Anterior cingulate cortex (tissue), 58 donors: ENCODE measurements at places on chromosomes 4 and X.

DNA sequence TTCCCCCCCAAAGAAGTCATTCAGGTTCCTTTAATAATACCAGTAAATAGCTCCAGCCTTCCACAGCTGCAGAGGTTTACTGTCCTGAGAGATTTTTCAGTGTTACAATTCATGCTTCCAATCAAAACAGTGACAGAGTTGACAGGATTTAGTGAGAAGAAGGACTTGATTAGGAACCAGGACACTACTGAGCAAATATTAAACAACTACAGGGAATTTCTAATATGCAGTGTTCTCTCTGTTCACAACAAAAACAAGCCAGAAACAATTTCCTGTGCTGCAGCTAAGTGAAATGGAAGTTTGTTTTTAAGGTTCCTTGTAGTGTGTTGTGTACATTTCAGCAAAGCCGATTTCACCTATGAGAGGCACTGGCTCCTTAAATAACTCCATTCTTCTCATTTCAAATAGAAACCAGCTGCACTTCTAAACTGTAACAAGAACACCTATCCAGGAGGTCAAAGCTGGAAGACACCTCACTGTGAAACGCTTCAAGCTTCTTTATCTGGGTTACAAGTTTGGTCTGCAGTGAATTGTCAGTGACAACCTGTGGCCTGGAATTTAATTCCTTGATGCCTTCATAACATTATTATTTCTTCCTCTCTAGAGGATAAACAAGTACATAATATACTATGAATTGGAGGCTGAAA, 149.3 kb downstream of the RASL11B start:
- no peak for DNase-seq

- no peak for DNase-seq
Measured at GRCh38 chr4:41745292-41746024, 3.1 kb downstream of the PHOX2B start.

DNA sequence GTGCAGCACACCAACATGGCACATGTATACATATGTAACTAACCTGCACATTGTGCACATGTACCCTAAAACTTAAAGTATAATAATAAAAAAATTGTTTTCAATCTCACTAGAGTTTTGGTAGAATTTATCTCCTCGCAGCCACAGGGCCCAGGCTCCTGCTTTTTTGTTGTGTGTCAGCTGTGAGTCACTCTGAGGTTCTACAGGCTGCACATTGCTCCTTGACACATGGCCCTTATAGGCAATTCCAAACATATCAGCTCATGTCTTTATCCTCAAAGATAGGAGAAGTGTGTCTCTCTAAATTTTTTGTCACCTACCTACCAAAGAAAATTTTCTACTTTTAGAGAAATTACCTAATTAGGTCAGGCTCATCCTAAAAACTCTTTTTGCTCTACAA, 252.1 kb upstream of the ADGRL3 start:
- no peak for DNase-seq

DNA sequence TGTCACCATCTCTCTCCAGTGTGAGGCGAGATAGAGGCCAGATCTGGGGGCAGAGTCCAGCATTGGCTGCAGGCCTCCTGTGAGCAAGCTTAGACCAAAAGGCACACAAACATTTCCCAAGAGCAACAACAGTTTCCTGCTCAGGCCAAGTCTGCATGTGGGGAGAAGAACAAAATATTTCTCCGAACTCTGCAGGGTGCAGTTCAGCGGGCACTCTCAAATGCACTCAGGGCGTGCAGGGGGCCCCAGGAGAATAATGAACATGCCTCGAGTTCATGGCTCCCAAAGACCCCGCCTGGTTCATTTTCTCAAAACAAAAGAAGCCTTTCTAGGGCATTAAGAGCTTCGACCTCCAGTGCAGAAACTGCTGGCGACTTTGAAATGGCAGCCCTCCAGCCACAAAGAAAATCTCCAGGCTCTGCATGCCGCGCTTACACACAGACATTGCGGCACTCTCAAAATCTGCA, 57.8 kb upstream of the HELT start:
- DNase-seq, result no peak

DNA sequence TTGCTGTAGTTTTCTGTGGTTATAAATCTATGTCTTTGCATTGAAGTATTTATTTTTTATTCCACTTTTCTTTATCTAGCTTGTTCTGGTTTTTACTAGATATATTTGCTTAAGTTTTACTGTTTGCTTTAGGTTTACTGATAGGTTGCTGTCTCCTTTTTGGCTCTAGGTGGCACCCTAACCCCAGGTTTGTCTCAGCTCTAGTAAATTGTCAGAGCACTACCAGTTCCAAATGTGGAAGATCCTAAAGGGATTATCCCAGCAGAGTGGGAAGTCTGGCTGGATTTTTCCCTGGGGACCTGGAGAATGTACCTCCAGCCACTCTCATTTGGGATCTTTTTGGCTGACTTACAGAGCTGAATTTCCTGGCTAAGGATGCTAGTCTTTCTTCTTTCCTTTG, 106.1 kb downstream of the PBDC1 start:
- DNase-seq, result peak; percentile 0

- no peak for DNase-seq
Measured at GRCh38 chrX:71637253-71637618, 18.9 kb upstream of the CXCR3 start.

- DNase-seq, result no peak
Measured at GRCh38 chr4:94491322-94491721, 39.6 kb downstream of the PDLIM5 start.

DNA sequence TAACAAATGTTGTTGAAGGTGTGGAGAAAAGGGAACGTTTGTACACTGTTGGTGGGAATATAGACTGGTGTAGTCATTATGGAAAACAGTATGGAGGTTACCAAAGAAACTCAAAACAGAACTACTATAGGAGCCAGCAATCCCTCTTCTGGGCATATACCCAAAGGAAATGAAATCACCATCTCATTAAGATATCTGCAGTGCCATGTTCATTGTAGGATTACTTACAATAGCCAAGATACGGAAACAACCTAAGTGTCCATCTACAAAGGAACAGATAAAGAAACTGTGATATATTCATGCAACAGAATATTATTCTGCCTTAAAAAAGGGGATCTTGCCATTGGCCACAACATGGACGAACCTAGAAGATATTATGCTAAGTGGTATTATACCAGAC, 22.2 kb downstream of the APBB2 start:
- no peak for DNase-seq

DNA sequence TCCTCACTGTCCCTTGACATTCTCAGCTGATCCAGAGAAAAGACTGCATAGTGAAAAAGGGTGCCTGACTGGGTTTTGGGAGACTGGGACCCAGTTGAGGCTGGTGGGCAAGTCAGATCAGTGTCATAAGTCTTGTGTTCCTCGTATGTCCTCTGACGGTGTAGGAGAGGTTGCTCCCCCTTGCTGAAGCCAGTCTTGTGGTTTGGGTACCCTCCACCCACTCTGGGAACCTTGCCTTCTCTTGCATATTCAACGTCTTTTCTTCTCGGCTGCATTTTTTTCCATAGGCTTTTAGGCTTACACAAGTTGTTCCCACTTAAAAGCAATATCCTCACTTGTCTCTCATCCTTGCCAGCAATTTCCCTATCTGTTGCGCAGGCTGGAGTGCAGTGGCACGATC, 211.9 kb downstream of the PTTG2 start:
- no peak for DNase-seq

- DNase-seq, result no peak
Measured at GRCh38 chrX:14043209-14043608, 13.5 kb upstream of the GEMIN8 start.

GRCh38 chr4:14259936-14260335, 632.4 kb upstream of the BOD1L1 start:
- DNase-seq, result no peak

- no peak for DNase-seq
Measured at GRCh38 chr4:89400287-89401035, 92.9 kb upstream of the GPRIN3 start.

DNA sequence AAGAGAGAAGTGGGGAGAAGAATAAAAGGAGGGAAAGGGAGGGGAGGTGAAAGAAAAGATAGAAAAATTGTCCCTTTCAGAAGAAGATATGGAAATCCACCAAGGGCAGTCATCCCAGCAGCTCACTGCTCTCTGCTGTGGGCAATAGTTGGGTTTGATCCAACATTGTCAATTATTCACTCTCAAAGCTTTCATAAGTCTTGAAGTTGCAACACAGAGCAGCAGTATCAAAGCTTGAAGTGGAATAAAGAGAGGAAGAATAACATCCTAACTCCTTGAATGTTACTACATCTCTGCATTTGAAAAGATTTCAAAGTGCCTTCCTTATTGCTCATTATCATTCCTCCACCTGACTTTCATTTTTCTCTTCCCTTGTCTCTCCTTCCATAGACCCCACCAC, 62.3 kb upstream of the HHIP start:
- no peak for DNase-seq

- DNase-seq, result no peak
Measured at GRCh38 chr4:48939785-48940184, 33.2 kb upstream of the OCIAD2 start.

DNA sequence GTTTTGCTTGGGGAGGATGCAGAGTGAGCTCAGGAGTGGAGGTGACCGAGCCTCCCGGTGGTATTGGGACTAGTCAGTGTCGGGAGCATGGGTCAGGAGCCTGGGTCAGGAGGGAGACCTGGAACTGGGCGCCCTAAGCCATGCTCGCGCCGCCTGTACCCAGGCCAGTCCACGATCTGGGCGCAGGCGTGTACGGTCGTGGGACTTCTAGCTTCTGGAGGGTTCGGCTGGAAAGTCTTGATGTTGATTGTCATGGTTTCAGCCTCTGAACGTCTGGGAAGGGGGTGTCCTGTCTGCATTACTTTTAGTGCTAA, 244 bp downstream of the EIF2S3 start:
- DNase-seq, result no peak

DNA sequence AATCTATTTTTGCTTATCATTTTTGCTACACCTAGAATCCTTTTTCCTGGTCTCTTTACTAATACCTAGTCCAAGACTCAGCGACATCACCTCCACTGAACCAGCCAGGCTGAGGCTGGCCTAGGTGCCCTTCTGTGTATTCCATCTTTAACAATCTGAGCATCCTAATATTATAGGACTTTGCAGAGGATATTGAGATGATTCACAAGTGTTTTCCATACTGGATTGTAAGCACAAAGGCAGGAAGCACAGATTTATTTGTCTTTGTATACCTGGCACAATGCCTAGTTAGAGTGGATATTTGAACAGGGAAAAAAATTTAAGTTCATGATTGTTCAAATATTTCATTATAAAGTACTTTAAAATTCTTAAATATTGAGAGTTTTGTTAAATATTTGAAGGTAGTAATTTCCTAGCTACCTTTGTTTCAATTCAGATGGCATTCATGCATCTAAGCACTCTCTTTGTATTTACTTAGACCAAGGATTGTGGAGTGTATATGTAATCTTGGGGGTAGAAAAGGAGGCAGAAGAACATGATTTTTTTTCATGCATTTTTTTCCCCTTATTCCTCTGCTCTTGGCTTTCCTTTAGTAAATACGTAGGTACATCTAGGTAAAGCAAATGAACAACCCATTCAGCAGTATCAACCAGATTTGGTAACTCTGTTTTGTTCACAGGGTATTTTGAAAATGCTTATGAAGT, 18.4 kb downstream of the SMARCA5 start:
- no peak for DNase-seq

DNA sequence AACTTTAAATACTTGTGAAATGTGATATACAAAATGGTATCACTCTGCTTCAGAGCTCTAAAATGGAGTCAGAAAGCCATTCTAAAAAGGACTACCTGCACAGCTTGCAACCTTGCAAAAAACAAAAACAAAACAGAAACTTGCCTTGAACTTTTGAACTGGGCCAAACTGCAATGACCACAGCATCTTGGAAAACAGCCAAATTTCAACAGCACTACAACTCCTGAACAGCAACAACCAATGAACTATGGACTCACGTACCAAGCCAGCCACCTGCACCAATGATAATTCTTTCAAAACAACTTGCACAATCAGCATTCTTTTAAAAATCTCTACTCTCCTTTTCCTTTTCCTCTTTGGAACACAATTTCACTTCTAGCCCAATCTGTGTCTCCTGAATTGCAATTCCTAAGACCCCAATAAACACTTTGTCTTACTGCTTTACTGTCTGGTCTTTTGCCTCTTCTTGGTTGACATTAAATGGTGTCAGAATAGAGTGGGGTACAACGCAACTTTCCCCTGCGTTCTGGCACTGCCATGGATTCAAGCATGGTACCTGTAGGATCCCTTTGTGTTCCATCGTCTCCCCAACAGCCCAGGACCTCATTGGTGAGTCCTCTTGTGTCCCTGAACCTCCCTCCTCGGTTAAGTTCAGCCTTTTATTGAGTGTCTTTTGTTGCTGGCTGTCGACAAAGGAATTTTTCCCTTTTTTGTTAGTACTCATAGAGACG, 35.7 kb upstream of the FMR1 start:
- no peak for DNase-seq

GRCh38 chr4:128068918-128069317, 7.8 kb downstream of the LARP1B start:
- no peak for DNase-seq

DNA sequence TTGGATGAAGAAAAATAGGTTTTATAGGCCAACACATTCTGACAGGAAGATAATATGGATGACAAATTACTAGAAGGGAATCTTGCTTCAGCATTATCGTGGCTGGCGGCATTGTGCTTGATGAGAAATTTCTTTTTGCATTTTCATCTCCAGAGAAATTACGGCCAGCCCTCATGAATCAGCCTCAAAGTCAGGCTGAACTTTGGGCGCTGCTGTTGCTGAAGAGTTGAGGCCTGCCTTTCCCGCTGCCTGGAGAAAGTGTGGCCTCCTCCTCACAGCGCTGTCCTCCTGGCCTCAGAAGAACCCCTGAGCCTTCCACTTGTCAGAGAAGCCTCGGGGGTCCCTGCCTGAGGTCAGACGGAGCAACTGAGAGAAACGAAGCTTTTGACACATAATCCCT, 272.4 kb upstream of the KCNIP4 start:
- no peak for DNase-seq

- no peak for DNase-seq
Measured at GRCh38 chr4:10622728-10623127, 61.8 kb downstream of the CLNK start.

DNA sequence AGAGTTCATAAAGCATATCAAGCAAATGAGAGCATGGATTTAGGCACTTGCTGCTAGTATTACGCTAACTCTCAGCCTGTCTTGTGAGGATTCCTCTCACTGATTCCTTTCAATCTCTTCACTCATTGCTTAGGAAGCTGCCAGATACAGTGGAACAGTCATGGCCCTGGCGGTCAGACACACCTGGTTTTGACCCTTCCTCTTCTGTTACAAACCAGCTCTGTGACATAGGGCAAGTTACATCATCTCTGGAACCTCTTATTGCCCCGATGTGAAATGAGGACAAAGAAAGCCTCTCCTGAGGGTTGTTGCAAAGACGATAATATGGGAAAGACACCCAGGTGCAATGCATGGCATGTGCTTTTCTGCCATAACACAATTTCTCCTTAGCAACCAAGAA, 12.2 kb downstream of the FRAS1 start:
- no peak for DNase-seq

- no peak for DNase-seq
Measured at GRCh38 chr4:181944527-181944926, 298.7 kb upstream of the TENM3 start.
